ENCODE measurements at places on chromosomes 6 and 20.
A peak's percentile ranks its signal among the peaks of the same experiment; 100 is the strongest.

DNA sequence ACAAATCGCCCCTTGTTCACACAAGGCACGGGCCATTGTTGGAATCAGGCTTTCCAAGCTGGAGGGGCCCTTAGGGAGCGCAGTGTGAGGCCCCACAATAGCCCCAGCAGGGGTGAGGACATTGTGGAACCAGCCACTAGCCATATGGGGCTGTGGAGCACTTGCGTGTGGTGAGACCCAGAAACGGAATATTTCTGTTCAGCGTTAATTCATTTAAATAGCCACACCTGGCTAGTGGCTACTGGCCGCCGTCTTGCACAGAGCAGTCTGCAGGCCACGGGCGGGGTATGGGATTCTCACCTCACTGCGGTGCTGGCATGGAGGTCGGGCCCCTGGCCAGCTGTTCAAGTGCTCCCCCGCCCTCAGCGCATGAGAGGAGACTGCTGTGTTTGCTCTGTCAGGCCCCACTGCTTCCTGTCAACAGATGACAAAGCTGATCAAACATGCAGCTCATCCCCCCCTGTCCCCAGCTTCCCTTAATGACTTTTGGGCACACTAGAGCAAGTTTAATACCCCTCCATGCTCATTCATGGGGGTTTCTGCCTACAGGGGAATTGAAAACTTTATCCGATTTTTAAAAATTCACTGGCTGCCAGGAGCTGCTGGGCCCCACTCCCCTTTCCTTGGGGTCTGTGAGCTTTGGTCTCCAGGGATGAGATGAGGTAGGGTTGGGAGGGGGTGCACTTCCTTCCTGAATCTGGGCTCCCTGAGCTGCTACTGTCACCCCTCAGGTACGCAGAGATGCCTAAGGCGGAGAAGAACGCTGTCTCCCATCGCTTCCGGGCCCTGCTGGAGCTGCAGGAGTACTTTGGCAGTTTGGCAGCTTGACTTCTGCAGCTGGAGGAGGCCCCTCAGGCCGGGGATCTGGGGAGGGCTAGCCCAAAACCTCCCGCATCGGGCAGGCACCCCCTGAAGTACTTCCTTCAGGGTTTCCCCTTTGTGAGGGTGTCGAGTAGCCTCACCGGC is 13.6 kb downstream of the ITPA start:
- H3K27me3 ChIP-seq, result no peaks in the 10 kb centered on the region
- no peak overlapping the region for H3K4me3 ChIP-seq
- peak; percentile 65 for DNase-seq

- no peak overlapping the region for H3K4me3 ChIP-seq
Observed at GRCh38 chr6:33959661-33960344, 156.0 kb upstream of the MLN start.

DNA sequence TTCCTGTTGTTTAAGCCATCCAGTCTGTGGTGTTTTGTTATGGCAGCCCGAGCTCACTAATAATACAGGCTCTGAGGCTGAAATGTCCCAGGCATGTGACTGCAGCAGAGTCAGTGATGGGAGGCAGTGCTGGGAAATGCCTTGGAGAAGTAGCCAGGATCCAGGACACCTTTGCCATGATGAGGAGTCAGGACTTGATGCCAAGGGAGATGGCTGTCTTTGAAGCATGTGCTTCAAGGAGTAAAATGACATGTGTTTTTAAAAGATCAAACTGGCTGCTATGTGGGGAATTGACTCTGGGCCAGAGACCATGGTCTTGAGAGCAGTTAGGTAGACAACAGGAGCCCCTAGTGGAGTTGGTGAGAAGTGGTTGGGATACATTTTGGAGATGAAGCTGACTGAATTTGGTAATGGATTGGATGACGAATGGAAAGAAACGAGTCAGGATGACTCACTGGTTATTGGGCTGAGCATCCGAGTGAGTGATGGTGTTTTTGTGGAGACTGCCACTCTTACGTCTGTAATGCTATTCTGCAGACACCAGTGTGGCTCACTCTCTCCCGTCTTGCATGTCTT is 322.2 kb downstream of the PLCB1 start:
- H3K36me3 ChIP-seq, result no peaks in the 10 kb centered on the region
- no peaks in the 10 kb centered on the region for H3K4me1 ChIP-seq
- DNase-seq, result peak; percentile 12
- no peak overlapping the region for H3K4me3 ChIP-seq
- H3K27me3 ChIP-seq, result no peaks in the 10 kb centered on the region

DNA sequence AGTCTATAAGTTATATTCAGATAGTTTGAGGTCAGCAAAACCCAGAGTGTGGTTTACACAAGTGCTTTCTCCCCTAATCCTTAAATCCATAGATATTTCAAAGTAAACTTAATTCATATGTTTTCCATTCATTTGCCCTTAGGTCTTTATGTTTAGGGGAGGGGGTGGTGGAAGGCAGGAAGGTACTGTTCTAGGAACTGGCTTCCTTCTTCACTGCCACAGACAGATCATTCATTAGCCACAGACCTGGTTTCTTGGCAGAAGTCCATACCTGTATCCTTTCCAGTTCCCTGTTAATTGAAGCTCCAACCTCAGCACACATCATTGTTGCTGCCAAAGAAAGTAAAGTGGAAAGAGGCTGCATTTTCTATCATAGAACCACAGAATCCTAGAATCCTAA is 123.0 kb downstream of the AIG1 start:
- no peak for DNase-seq
- no peaks in the 10 kb centered on the region for H3K27me3 ChIP-seq
- H3K36me3 ChIP-seq, result peaks cover 27% of the 10 kb centered on the region

- no peaks in the 10 kb centered on the region for H3K27me3 ChIP-seq
- DNase-seq, result no peak
- no peaks in the 10 kb centered on the region for H3K36me3 ChIP-seq
Observed at GRCh38 chr20:55103188-55103587, 627.8 kb downstream of the DOK5 start.
